ENCODE measurements at places on chromosomes 3 and 15. TPM values are rescaled to one million over a fixed set of nuclear protein-coding genes. Genes with fewer than 3 reads are reported as not detected.

NR2E3 gene
- not detected for total RNA-seq

PSMA4 gene
- total RNA-seq = 76.2 TPM

SLC28A2 gene
- total RNA-seq = not detected

DNA sequence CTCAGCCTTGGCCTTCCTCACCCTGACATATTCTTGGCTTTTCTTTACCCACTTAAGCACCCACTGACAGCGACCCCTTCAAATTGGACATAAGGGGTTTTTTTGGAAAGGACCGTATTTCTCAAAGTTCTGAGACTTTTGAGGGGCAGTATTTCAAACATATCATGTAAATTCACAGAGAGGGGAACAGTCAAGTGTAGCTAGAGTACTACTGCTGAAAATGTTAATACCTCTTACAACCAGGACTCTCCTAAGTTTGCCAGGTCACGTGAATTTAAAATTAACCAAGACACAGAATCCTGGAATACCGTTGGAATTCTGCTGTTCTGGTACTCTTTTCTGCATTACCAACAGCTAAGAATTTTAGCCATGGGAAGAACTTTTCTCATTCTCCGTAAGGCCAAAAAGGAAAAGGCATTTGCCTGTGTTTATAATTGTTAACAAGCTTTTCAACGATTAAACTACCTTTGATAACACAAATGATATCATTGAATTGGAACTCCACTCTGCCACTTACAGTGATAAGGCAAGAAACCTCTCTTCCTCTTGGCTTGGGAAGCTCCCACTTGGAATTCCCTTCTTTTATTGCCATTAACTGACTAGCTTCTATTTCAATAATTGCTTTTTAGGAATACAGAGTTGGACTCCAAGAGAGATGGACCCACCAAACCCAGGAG lies 597 bp upstream of the GBE1 start:
- no peak for DNase-seq

- DNase-seq = no peak
Observed at GRCh38 chr3:120324190-120324589, 25.0 kb downstream of the LRRC58 start.

GRCh38 chr3:147267434-147267833 lies 138.9 kb downstream of the ZIC4 start:
- no peak for DNase-seq

DNA sequence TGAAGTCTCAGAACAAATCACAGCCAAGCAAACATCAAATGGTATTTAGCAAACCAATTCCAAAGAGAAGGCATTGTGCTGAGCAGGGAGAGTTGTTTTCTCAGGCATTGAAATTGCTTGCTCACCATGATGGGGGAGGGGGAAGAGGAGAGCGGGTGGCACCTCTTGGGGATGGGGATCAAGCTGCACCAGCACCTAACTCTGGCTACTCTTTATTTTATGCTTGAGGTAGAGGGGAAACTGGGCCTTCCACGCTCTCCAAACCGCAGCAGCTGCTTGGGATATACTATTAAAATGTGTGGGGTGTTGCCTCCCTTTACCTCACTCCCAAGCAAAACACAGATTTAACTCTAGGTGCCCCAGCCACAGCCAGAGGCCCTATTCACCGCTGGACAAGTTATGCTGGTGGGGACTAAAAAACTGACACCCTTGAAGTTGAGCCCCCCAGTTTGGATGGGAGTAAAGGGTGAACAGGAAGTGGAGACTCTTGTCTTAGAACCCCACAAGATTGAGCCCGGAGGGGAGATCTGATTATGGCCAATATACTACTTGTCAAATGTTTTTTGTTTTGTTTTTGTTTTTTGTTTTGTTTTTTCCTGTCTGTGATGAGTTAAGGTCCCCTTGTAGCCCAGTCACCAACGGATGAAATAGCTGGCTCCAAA lies 5.0 kb upstream of the FOXB1 start:
- no peak for DNase-seq

DNA sequence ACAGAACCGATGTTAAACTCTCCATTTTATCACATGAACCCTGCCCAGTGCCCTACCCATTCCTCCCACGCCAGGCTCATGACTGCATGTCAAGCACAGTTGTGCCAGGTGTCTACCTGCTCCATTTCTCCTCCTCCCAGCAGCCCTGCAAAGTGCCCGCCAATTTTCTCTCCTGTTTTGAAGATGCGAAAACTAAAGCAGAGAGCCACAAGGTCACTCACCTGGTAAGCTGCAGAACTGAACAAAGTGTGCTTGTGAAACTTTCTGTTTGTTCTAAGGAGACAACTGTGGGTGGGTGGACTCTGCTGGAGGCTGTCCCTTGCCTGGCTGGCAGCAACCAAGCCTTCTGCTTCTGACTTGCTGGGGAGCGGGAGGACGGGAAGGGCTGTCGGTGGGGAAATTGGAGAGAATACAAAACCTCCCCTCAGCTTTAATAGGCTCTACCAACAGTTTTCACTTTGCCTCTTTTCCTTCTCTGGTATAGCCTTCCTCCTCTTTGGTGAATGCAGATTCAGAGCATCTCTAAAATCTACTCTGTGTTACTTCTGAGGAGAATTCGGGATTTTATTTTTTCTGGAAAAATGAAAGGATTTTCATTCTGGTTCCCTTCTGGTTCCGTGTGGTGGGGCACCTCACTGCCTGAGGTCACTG lies 23.0 kb downstream of the LIMD1 start:
- DNase-seq = no peak

- DNase-seq = no peak
Observed at GRCh38 chr3:72171463-72171881, 386.5 kb upstream of the PROK2 start.

GRCh38 chr3:128320551-128321340 lies 145.9 kb downstream of the DNAJB8 start:
- no peak for DNase-seq

DNA sequence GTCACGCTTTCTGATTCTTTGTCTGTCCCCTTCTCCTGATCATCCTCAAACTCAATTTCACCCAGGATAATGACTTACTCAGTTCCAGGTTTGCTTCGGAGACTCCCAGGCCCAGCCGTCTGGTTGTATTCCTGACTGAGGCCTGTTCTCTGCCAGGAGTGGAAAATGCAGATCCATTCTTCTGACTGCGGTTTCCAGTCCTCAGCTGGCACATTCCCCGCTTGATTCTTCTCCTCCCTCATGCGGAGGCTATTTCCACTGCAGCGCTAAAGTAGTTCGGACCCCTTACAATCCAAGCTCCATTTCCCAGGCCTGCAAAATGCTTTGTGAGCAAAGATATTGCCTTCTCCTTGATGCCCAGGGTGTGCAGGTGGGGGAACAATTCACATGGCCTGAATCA lies 47.2 kb upstream of the GALNT15 start:
- DNase-seq = no peak

DNA sequence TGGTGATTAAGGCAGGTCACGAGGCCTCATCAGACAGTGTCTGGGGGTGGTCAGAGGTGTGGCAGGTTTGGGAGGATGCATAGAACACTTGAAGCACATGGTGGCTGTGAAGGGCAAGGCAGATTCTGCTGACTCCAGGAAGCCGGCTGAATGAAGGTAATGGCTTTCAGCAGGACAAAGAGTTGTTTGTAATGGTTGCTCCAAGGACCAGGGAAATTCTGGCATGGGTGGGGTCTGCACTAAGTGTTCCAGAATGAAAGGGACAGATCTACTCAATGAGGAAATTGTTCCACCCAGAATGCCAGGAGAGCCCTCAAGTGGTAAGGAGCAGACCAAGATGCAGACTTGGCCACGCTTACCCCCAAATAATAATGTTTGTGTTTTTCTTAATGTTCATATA lies 70.7 kb upstream of the ACAD9 start:
- DNase-seq = no peak

DNA sequence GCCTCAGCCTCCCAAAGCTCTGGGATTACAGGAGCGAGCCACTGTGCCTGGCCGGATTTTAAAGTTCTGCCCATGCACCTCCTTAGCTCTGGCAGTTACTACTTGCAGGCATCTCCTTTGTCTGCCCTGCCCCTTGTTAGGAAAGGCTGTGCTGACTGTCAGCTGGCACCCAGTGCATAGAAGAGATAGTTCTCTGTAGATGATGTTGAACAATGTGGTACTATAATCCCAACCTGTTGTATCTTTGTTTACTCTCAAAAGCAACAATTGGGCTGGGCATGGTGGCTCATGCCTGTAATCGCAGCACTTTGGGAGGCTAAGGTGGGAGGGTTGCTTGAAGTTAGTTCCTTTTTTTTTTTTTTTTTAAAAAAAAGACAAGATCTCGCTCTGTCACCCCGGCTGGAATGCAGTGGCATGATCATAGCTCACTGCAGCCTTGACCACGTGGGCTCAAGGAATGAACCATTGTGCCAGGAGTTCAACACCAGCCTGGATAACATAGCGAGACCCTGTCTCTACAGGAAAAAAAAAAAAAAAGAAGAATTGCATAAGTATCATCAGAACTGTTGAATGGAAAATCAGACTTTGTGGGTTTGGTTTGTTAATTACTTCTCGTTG lies 30.6 kb downstream of the FLNB start:
- DNase-seq = no peak

DNA sequence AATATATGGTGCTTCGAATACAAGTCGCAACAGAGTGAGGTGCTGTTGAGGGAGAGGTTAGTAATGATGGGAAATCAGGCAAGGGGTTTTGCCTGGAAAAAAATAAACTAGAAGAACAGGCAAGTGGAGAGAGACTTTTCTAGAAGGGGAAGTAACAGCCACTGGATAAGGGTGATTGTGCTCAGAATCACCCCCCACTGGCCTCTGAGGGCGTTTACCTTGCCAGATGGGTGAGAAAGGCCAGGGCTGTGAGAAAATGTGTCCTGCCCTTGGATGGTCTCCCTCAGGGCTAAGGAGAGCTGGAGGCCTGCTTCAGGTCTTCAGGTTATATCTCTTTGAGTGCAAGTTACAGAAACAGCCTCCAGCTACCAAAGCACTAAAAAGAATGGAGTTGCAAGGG lies 151.8 kb downstream of the MEX3B start:
- no peak for DNase-seq

- DNase-seq = no peak
Observed at GRCh38 chr3:25036633-25037032, 391.4 kb upstream of the RARB start.

DNA sequence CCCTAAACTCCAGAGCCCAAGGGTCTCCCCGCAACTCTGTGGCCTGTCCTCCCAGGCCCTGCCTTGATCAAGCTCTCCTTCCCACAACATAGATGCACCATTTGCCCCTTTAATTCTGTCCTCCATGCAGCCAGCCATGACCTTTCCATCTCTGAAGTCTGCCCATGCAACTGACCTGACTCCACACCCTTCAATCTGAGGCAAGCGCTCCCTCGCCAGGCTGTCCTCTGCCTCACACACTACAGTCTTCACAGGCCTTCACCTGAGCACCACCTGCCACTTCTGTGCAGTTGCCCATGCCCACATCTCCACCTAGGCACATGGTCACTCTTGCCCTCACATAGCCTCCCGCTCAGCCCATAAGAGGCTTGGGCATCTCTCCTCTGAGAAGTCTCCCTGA lies 244.0 kb downstream of the OCA2 start:
- no peak for DNase-seq

DNA sequence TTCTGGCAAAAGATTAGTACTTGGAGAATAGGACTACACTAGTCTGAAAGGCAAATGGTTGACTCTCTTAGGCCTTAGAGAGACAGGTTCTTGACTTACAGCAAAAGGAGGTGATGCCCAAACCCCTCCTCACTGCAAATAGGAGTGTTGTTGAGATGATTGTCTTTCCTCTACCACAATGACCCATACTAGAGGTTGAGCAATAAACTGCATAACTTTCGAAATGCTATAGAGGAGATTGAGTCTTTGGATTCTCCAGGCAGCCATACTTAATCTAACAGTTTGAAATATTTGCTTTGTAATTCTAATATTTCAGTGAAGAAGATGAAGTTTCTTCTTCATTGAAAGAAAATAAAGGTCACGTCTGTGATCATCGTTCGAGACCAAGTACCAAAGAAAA lies 498.5 kb upstream of the GBE1 start:
- DNase-seq = no peak

- no peak for DNase-seq
Observed at GRCh38 chr15:89828281-89829145, 13.9 kb upstream of the ANPEP start.
